Activated T-cell treated with anti-CD3 and anti-CD28 coated beads for 48 hours (primary cell): ENCODE measurements at places on chromosomes 2 and 18.

DNA sequence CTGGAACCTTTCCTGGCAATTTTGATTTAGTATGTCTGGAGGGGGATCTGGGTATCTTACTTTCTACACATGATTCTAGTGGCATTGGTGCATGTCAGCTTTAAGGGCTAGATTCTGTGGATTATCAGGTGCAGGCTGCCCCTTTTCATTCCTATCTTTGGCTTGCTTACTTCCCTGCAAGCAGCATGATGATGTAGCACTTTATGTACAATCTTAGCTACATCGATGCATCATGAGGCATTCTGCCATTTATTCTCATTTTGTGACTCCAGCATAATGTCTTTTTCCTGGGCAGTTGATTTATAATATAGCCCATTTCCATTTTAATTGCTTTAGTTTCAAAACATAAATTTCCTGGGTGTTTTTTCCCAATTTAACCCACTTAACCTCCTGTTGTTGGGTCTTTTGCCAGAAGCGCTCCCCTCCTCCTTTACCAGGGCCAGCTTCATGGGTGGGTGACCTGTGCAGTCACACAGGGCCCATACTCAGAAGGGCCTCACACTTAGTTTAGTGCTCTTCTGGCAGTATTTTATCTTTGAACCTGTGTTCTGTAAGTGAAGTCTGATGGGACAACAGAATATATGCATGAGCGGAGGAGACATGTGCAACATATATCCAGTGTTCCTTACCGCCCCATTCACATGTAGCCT lies 36.0 kb downstream of the TPGS2 start:
- no peak for DNase-seq

DNA sequence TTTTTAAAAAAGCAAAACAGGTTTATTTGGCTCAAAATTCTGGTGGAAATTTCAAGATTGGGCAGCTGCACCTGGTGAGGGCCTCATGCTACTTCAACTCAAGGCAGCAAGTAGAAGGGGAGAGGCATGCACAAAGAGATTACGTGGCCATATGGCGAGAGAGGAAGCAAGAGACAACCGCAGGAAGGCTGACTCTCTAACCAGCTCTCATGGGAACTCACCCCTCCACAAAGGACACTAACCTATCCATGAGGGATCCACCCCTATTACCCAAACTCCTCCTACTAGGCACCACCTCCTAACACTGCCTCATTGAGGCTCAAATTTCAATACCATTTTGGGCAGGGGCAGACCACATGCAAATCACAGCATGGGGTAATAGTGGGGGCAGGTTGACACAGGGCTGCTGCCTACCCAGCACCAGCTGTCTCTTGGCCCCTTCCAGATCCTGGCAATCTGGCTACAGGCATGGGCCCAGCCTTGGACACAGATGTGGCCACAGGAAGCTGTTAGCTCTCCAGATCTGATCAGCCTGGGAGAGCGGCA lies 2.0 kb upstream of the CAPN10 start:
- DNase-seq = no peak

DNA sequence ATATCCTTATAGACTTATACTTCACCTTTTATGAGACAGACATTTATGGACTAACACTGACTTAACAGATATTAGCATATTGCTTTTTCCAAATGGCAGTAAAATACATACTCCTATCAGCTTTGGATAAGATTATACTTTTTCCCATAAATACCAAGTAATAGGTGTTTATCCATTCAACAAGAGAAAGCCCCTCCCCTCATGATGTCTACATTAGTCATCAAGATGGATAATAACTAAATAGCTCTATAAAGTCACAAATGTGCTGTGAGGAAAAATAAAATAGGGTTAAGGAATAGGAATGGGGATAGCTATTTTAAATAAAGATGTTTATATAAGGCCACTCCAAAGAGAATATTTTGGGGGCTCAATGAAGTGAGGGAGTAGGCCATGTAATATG lies 39.4 kb downstream of the CSRNP3 start:
- DNase-seq = no peak

DNA sequence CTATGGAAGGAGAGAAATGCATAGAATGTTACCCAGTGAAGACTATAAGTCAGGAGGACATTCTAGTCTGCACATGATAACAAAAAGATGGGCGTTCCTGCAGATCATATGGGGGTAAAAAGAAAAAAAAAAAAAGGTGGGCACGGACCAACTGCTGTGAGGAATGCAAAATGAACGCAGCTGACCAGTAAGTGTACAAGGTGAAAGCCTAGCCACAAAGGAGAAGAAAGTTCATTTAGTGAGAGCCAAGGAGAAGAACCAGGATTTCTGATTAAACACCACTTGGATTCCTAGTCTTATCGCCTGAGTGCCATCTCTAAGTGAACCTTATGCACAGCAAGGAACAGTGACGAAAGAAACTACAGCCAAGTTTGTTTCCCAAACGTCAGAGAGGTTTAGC lies 26.5 kb downstream of the RBMS1 start:
- DNase-seq = no peak

- no peak for DNase-seq
These were observed 1237.8 kb upstream of the ZEB2 start for GRCh38 chr2:145757503-145758246.
